Uterus (tissue), 4 donors: ENCODE measurements at places on chromosomes 16 and 17. TPM values are rescaled to one million over a fixed set of nuclear protein-coding genes. Genes with fewer than 3 reads are reported as not detected.
A peak's percentile ranks its signal among the peaks of the same experiment; 100 is the strongest.

AATK gene
- total RNA-seq = 5.9 TPM

BEAN1 gene
- total RNA-seq = not detected

DUSP14 gene
- 16.0 TPM for total RNA-seq

CACNG1 gene
- not detected for total RNA-seq

PABPN1L gene
- not detected for total RNA-seq

SERPINF2 gene
- 11.8 TPM for total RNA-seq

CRHR1 gene
- total RNA-seq = 4.6 TPM

TM4SF5 gene
- total RNA-seq = not detected

DNA sequence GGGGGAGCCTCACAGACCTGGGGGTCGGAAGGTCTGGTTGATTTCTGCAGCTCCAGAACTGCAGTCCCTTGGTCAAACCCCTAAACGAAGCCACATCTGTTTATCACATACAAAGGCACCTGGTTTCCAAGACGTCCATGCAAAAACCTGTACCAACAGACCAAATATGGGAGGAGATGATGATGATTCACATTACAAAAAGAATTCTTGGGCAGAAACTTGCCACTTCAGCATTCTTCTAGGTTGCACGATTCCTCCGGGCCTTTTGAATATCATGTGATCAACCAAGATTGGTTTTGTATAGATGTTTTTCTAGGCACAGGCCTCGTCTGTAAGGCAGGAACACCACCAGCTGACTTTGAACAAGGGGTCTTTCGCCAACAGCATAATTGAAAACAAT is 466.3 kb downstream of the SOX9 start:
- no peaks in the 10 kb centered on the region for H3K27me3 ChIP-seq
- DNase-seq = no peak
- no peak overlapping the region for H3K4me3 ChIP-seq
- H3K27ac ChIP-seq = no peak overlapping the region
- no peaks in the 10 kb centered on the region for H3K4me1 ChIP-seq

DNA sequence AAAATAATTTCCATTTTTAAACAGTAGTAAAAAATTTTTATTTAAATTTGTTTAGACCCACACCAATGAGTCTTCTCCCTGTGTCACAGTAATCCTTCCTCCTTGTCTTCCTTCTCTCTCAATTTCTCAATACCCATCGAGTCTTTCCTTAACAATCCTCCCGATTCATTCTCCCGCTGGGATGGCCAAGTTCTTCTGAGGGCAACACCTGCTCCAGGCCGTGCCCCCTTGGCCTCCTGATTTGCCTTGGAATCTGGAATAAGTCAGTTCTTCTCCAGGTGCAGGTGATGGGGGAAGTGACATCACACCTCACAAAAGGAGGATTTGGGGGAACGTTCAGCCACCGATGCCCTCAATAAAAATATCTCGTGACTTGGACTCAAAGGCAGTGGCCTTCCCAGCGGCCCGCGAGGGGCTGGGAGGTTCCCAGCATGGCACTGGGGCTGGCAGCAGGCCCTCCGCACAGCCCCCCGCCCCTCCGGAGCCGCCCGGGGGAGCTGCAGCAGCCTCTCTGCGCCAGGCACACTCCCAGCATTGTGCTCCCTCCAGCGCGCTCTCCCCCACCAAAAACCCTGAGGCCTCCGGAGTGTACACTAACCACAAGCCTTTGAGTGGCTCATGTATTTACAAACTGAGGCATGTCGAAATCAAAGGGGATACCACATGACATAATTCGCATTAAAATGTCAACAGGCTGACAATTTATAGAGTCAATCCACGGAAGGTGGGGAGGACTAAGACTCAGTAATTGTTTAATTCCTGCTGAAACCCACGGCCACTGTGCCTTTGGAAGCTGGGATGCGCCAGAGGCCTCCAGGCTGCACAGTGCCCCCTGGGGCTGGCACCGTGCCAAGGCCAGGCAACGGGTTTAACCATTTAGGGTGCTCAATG is 120.5 kb downstream of the ZFHX3 start:
- no peaks in the 10 kb centered on the region for H3K27me3 ChIP-seq
- peaks cover 4% of the 10 kb centered on the region for H3K4me1 ChIP-seq
- H3K36me3 ChIP-seq = no peaks in the 10 kb centered on the region
- no peak overlapping the region for H3K4me3 ChIP-seq
- DNase-seq = peak; percentile 63

DNA sequence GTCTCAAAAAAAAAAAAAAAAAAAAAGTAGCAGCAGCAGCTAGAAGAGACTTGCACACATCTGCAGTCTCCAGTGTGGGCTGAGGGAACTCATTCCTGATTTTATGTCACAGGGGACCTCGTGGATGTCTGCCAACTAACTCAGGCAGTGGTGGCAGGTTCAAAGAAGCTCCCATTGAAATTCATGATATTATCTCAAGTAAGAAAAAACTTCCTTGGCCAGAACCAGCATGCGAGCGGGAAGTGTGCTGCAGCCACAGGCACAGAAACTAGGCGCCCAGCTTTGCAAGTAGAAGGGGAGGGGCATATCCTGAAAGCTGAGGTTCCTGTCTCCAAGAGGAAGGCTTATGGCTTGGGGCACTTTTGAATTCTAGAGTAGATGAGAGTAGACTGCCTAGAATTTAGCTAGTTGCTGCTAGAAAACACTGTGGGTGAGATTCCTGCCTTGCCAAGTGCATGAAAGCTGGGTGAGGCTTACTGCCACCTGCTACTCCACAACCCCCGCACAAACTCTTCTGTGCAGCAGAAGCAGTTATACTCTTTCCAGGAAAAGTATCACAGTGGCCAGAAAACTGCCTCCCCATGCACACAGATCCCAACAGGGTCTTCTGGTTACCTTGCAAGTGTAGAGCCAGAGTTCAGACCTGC is 603.8 kb upstream of the CA10 start:
- H3K4me3 ChIP-seq = no peak overlapping the region
- no peaks in the 10 kb centered on the region for H3K4me1 ChIP-seq
- no peaks in the 10 kb centered on the region for H3K36me3 ChIP-seq
- H3K27me3 ChIP-seq = no peaks in the 10 kb centered on the region
- H3K27ac ChIP-seq = no peak overlapping the region

DNA sequence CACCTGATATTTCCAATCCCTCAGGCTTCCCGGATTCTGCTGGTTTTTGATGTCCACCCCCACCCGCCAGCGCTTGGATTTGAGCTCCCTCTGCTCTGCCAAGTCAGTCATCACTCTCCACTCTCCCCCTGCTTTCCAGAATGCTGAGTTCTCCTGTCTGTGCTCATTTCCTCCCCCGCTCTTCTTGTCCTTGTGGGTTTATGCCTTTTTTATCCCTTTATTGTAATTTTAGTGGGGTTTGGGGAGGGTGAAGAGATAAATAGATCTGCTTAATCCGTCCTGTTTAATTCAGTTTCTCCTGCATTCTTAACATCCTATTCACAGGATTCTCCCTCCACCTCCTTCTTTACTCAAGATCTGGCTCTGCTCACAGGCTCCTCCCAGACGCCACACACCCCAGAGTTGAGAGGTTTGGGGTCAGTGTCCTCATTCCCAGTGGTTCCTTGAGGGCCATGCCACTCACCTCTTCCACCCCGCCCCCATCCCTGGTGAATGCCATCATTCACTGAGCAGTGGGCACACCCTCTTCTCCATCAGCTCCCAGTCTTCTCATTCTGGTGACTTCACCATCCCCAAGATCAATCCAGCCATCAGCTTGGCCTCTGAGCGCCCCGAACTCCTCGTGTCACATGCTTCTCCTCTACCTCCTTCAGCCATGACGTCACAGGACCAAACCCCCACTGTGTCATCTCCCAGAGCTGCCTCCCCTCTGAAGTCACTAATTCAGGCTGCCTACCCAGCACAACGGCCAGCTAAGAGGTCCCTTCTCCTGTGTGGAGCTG is 15.1 kb upstream of the GUCY2D start:
- no peaks in the 10 kb centered on the region for H3K4me1 ChIP-seq
- H3K27me3 ChIP-seq = no peaks in the 10 kb centered on the region
- H3K27ac ChIP-seq = peak overlapping the region; percentile 40
- H3K4me3 ChIP-seq = no peak overlapping the region
- DNase-seq = peak; percentile 70

DNA sequence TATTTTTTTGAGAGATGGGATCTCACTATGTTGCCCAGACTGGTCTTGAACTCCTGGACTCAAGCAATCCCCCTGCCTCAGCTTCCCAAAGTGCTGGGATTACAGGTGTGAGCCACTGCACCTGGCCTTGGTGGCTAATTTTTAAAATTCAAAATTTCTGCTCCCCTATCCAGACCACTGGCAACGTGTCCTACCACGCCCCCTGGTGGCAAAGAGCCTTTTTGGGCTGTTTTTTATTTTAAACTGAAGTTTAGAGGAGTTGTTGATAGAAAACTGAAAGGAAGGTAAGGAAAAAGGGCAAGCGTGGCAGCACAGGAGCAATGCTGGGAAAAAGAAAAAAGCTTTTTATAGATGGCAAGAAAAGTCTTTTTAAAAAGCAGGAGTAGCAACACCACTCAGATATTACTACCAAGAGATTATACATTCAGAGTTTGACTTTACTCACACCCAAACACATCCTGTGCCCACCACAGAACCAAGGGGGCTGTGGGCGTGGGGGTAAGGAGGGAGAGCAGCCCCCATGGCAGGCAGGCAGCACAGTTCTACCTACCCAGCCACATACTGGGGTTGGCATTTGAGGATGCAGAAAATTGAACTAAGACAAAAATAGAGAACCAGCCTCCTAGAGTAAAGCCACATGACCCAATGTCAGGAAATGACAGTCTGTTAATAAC is 4.2 kb upstream of the MXRA7 start:
- H3K27ac ChIP-seq = no peak overlapping the region
- no peaks in the 10 kb centered on the region for H3K27me3 ChIP-seq
- H3K4me1 ChIP-seq = no peaks in the 10 kb centered on the region
- no peaks in the 10 kb centered on the region for H3K36me3 ChIP-seq
- H3K4me3 ChIP-seq = no peak overlapping the region

GRCh38 chr17:56913353-56913866 is 439 bp downstream of the TRIM25 start:
- peak overlapping the region; percentile 89 for H3K4me3 ChIP-seq
- peak overlapping the region; percentile 89 for H3K27ac ChIP-seq
- H3K27me3 ChIP-seq = no peaks in the 10 kb centered on the region
- H3K4me1 ChIP-seq = no peaks in the 10 kb centered on the region
- no peaks in the 10 kb centered on the region for H3K36me3 ChIP-seq
- DNase-seq = no peak

DNA sequence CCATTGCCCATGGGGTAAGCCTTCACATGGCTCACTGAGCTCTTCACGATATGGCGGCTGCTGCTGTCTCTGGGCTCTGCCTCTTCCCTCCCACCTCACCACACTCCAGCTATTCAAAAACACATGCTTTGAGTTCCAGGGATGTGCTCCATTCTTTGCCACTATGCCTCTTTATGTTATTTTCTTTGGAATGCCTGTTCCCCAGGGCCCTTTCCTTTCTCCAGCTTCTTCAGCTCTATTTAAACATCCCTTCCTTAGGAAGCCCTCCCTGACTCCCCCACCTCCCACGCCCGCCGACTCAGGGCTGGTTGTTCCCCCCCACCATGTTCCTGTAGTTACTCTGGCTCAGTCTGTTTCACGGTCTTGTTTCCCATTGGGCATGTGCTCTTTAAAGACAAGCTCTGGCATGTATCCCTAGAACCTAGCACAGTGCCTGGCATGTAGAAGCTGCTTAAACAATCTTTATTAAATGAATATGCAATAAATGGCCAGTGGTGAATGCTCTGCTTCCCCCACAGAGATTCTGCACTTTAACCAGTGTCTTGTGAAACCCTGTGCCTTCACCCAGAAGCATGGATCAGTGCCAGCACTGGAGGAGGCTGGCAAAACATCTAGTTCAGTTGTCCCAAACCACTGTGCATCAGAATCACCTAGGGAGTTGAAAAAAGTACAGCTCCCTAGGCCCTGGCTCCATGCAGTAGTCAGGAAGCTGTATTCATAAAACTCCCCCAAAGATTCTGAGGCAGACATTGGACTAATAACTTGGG is 6.9 kb downstream of the MYCBPAP start:
- no peak for DNase-seq
- no peaks in the 10 kb centered on the region for H3K27me3 ChIP-seq
- H3K27ac ChIP-seq = no peak overlapping the region
- no peak overlapping the region for H3K4me3 ChIP-seq

- H3K27me3 ChIP-seq = no peaks in the 10 kb centered on the region
- H3K4me1 ChIP-seq = peaks cover 5% of the 10 kb centered on the region
- H3K4me3 ChIP-seq = no peak overlapping the region
- H3K27ac ChIP-seq = no peak overlapping the region
- DNase-seq = peak; percentile 48
Observed at GRCh38 chr16:67963662-67964321, 4.6 kb downstream of the SLC12A4 start.

DNA sequence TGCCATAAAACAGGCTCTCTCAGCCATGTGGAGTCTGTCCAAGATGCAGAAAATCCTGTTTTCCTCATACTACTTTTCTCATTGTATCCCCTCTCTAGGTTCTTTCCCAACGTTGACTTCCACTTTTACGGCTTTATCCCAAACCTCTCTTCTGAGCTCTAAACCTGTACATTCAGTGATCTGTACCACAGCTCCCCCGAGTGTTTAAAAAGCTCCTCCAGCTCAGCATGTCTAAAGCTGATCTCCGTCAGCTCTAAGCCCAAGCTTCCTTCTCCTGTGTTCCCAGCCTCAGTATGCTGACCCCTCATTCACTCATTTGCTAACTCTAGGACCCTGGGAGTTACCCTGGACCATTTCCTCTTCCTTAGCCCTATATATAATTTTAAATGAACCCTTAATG is 144.6 kb downstream of the DNAH9 start:
- H3K4me1 ChIP-seq = no peaks in the 10 kb centered on the region
- no peak for DNase-seq
- no peak overlapping the region for H3K4me3 ChIP-seq
- no peak overlapping the region for H3K27ac ChIP-seq
- no peaks in the 10 kb centered on the region for H3K36me3 ChIP-seq

DNA sequence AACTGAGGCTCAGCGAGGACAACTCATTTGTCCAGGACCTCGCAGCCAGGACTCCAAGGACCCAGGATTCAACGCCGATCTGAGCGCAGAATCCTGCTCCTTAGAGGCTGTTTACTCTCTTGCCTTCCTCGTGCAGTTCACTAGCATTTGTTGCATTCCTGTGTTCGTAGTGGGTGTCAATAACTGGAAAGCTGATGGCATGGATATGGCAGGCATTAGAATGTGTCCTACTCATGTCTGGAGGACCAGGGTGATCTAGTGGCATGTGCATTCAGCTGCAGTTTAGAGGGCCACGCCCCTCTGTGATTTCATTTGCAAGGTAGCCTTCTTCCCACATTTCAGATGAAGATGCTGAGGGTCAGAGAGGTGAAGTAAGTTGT is 510 bp downstream of the CRISPLD2 start:
- no peaks in the 10 kb centered on the region for H3K36me3 ChIP-seq
- peak overlapping the region; percentile 61 for H3K4me3 ChIP-seq
- H3K27me3 ChIP-seq = no peaks in the 10 kb centered on the region
- DNase-seq = no peak
- no peaks in the 10 kb centered on the region for H3K4me1 ChIP-seq

- peak overlapping the region; percentile 89 for H3K27ac ChIP-seq
- H3K27me3 ChIP-seq = no peaks in the 10 kb centered on the region
- H3K36me3 ChIP-seq = no peaks in the 10 kb centered on the region
- peak; percentile 34 for DNase-seq
- H3K4me1 ChIP-seq = no peaks in the 10 kb centered on the region
- H3K4me3 ChIP-seq = peak overlapping the region; percentile 83
Observed at GRCh38 chr17:44556166-44556831, 985 bp upstream of the FZD2 start.

- no peaks in the 10 kb centered on the region for H3K36me3 ChIP-seq
- DNase-seq = no peak
- no peaks in the 10 kb centered on the region for H3K4me1 ChIP-seq
- H3K27me3 ChIP-seq = no peaks in the 10 kb centered on the region
- no peak overlapping the region for H3K27ac ChIP-seq
- H3K4me3 ChIP-seq = no peak overlapping the region
Observed at GRCh38 chr17:11898526-11899235, 98.6 kb downstream of the ZNF18 start.

GRCh38 chr17:29124135-29124924 is 55.9 kb downstream of the MYO18A start:
- H3K4me1 ChIP-seq = no peaks in the 10 kb centered on the region
- no peak overlapping the region for H3K27ac ChIP-seq
- peak; percentile 49 for DNase-seq
- H3K4me3 ChIP-seq = no peak overlapping the region
- H3K36me3 ChIP-seq = no peaks in the 10 kb centered on the region
- no peaks in the 10 kb centered on the region for H3K27me3 ChIP-seq
